ENCODE measurements at places on chromosomes 1 and 21.

DNA sequence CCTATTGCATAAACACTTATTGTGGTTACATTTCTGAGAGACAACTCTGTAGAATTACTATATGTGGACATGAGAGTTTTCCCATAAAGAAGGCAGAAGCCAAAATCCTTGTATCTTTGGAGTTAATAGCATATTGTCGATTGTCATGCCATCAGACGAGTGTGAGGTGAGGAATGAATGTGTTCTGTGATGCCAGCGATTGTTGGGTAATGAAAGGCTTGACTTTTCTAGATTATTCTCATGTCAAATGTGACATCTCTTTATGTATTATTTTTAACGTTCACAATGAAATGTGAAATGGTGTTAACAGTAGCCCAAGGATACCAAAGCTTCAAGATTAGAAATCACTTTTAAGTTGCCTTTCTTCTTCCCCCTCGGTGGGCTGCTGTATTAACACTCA is 84.9 kb downstream of the C1orf21 start:
- no peak for DNase-seq

GRCh38 chr1:115719285-115719684 is 49.2 kb downstream of the CASQ2 start:
- DNase-seq: no peak

DNA sequence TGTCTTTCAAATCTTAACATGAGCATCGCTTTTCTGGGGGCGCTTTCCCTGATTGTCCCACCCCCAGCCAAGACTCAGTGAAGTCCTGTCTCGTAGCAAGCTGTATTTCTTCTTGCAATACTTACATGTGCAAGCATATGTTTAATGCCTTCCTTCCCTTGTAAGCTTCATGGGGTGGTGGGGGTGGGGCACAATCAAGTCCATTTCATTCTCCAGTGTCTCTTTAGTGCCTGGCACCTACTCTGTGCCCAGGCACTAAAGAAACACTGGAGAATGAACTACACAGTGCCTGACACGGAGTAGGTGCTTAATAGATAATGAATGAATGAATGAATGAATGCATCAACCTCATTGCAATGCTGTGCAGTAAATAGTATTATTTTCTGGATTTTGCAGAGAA is 143.1 kb downstream of the PLPP3 start:
- no peak for DNase-seq

GRCh38 chr1:198560161-198560560 is 19.7 kb upstream of the ATP6V1G3 start:
- no peak for DNase-seq

DNA sequence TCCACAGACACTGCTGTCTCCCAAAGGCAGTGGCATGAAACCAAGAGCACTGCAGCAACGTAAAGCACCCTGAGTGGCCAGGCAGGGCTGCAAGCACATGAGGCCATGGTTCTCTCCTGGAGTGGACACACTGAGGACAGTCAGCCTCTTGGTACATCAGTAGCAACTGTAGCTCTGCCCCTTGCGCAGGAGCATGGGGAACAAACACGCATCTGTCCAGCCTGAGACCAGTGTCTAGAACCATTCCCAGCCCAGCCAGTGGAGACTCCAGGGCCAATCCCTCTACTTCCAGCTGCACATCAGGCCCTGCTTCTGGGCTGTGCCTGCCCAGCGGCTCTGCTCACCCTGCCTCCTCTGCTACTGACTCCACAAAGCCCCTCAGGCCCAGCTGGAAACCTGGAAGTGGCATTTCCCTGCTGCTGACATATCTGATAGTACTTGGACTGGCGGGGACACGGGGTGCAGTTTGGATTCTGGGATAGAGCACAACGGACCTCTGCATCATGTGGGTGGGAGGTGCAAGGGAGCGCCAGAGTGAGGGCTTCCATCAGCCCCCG is 49.0 kb downstream of the TOR1AIP2 start:
- DNase-seq: no peak

DNA sequence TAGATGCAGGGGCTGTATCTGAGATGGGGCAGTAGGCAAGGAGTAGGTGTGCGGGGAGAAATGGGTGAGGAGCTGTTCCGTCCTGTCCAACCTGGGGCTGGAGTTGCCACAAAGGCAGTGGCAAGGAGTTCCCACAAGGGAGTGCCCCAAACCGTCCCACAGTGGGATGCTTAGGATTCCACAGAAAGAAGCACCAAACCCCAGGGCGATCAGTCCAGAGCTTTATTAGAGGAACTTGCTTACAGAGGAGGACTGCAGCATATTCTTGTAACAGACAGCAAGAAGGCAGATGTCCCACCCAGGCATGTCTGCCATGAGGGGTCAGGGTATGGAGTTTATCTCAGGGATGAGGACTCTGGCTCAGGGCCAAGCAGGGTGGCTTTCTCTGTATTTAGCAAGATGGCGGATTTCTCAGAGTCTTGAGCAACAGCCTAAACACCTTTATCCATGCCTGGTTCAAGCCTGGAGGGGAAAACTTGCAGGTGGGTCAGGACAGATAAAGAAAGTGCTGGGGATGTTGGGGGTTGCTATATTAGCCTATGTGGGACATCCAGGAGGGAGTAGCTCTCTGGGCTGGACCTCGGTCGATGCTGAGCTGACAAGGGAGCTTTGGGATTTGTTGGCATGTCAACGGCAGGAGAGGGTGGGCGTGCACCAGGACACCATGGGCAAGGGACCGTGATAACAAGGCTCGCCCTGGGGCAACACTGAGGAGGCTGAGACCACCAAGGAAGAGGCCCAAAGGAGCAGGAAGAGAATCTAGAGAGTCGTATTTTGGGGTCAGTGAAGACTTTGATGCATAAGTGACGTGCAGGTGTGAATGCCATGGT is 32.8 kb downstream of the OBSCN start:
- DNase-seq: no peak

DNA sequence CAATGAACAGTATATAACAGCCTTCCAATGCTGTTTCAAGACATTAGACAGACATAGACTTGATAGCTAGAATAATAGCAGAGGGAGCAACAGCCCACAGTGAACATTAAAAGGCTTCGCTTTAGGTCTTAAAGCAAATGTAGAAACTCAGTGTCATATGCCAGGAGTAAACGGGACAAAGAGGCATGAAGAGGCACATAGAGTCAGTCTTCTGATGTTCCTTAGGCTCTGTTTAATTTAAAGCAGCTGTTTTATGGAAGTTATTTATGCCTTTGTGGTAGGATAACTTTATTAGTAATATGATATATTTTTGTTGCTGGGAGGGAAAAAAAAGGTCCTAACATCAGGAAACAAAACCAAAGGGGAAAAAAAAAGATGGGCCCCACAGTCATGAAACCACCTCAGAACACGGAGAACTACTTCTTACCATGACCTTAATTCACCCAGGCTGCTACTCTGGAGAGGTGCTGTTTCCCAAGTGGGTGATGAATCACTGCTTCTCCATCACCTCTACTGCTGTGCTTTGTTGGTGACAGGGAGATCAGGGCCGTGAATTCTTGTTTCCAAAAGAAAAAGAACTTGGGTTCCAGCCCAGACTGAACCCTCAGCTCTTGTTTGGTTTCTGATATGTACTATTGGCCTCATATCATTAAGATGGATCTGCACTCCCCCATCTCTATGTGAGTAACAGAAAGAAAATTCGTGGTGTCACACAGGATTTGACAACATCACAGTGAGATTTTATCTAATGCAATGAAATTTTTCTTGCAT is 616.9 kb downstream of the KIF26B start:
- DNase-seq: no peak

DNA sequence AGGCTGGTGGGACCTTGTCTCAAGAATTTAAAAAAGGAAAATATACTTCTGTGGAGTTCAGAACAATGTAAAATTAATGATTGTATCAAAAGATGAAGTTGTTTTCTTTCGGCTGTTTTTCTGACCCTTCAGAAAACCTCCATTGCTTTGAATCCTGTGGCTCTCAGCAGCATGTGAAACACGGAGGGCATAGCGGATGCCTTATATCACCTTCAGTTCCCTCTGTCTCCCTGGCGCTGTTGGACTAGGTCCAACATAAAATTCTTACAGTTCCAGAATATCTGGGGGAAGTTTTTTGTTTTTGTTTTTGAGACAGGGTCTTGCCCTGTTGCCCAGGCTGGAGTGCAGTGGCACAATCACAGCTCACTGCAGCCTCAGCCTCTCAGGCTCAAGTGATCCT is 7.4 kb downstream of the ZBTB8A start:
- no peak for DNase-seq

DNA sequence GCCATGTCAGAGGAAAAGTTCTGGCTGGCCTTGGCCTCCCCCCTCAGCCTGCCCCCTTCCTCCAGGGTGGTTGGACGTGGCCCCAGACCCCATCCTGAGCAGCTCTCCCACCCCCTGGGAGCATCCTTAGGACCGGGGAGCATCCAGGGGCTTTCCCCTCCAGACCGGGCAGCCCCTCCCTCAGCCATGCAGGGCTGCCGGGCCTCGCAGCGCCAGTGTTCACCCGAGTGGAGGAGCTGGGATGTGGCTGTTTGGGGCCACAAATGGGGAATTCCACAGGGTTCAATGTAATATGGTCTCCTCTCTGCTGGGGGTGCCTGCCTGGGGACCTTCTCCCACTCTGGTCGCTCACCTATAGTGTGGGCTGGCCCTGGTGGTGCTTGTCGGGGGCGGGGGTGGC is 4.2 kb upstream of the PFKL start:
- no peak for DNase-seq

GRCh38 chr1:85027242-85027983 is 20.9 kb downstream of the MCOLN3 start:
- peak; percentile 16 for DNase-seq

DNA sequence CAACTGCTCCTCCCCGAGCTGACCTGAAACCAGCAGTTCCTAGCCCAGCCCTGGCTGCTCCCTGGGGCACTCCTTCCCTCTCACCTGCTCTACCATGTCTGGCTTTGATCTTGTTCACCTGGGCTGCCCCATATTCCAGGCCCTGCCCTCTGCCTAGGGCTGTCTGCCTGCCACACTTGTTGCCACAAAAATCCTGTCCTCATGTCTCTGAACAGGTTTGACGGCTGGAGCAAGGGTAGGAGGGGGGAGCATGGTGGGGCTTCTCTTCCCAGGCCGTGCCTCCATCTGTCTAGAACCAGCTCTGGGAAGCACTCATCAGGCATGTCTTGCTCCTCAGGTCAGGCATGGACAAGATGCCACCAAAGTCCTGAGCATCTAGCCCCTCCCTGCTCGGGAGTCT is 44.3 kb upstream of the WNT2B start:
- no peak for DNase-seq

DNA sequence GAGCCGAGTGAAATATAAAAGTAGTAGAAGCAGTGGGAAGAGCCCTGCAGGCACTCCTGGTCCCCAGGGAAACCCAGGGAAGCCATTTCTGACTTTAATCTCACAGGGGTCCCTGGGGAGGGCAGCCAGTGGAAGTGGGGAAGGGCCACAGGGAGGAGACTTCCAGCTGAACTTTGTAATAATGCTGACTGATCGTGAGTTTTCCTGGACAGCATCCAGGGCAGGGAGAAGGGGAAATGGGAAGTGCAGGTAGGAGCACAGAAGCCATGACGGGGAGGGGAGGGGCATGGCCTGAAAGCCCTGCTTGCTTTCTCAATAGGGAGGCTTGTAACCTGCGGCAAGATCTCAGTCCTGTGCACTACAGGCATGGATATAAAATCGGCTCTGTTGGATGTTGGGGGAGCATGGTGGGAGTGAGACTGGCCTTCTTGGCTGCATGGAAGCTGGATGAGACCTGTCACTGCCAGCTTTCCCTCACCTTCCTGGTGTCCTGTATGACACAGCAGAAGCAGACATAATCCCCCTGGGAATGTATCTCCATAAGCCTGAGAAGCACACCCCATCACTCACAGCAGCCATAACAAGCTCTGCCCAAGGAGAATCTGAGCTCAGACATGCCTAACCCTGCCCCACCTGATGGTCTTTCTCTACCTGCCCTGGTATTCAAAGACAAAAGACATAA is 15.1 kb upstream of the MX1 start:
- DNase-seq: no peak

All from activated CD4-positive, alpha-beta T cell treated with anti-CD3 and anti-CD28 coated beads, Interleukin-2, amount 50 U/mL, for 48 hours (primary cell).